Coronary artery (tissue), 2 donors: ENCODE measurements at places on chromosomes 11 and 22.

- no peak for DNase-seq
Observed at GRCh38 chr11:113351068-113351450, 36.5 kb upstream of the ANKK1 start.

- no peak for DNase-seq
Observed at GRCh38 chr11:77201991-77202841, 74.2 kb downstream of the MYO7A start.

DNA sequence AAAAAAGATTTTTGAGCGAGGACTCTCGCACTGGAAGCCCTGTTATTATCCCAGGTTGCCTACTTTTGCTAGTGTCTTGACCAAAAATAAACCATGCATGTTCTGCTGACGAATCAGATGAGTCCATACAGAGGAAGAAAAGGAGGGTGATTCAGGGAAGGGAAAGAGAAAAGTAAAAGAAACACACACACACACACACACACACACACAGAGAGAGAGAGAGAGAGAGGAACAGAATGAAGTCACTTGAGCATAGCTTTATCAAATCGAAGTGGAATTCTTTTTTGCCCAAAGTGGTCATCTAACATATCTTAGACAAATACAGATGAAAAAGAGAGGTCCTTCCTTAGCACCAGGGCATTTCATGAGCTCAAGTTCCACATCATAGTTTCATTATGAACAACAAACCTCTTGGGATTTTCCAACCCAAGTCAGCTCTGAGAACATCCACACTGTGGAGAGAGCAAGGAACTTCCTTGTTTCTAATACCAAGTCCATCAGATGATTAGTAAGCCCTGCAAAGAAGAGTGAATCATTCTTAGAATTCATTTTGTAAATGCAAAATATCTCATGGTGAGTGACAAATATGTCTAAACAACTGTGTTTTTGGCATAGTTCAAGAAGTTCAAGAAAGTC, 7.7 kb upstream of the MMP12 start:
- no peak for DNase-seq

DNA sequence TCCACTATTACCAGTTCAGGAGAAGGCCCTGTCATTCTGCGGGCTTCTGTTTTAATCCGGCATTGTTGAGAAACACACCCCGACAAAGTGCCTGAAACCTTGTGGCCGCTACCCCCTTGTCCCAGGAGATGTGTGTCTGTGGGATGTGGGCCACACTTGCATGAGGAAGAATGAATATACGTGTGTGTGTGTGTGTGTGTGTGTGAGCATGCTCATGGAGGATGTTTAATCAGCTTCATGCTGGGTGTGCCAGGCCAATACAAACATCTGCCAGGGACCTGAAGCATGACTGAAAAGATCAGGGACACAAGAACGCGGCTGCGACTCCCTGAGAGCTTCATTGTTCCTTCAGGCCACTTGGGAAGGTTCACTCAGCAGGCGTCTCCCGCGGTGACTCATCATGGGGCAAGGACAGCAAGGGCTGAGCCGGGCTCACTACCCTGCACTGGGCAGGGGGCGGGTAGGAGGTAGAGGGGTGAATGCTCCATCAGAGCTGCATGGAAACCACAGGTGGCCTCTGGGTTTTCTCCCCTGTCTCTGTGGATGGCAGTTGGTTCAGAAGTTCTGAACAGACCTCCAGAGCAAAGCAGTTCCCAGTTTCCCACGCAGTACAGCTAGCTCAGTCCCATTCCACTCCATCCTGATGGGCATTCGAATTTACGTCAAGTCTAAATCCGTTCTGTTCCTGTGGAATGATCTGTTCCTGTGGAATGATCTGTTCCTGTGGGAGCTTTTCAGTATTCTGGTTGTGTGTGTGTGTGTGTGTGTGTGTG, 7.0 kb upstream of the MALAT1 start:
- DNase-seq = peak; percentile 98

- no peak for DNase-seq
Observed at GRCh38 chr11:15700456-15700855, 585.7 kb downstream of the INSC start.

DNA sequence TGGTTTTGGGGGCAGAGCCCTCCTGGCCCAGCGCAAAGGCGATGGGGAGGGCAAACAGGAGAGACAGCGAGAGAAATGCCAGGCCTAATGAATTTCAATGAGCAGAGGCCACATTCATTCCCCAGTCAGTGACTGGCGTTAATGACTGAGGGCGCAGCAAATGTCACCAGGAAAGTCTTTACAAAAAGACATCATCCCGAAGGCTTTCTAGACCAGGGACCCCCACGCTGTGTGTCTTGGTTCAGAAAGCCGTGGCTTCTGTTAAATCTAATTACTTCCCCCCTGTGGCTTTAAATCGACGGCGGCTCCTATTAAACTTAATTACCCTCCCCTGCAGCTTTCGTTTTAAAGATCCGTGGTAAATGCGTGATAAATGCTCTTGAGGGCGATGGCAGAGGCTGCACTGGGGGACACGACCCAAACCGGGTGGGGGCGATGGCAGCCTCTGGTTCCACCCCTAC, 1.6 kb upstream of the FGF19 start:
- no peak for DNase-seq

GRCh38 chr11:74417379-74417804, 19.2 kb upstream of the PGM2L1 start:
- no peak for DNase-seq
